ENCODE measurements at places on chromosomes 7 and 10. TPM values are rescaled to one million over a fixed set of nuclear protein-coding genes. Genes with fewer than 3 reads are reported as not detected.

GBX1 gene
- total RNA-seq: not detected

PRDX3 gene
- total RNA-seq: 122 TPM

HMX2 gene
- total RNA-seq: not detected

CRHR2 gene
- total RNA-seq: not detected

NUTM2E gene
- 0.92 TPM for total RNA-seq

CAMK2G gene
- total RNA-seq: 54.4 TPM

UTF1 gene
- not detected for total RNA-seq

LIPJ gene
- not detected for total RNA-seq

Data from activated CD4-positive, alpha-beta T cell treated with anti-CD3 and anti-CD28 coated beads, Interleukin-2, amount 10 ng/mL, durations not matched to agents 7 days and 5 days (primary cell).